ENCODE measurements at places on chromosomes 1 and 21. TPM values are rescaled to one million over a fixed set of nuclear protein-coding genes. Genes with fewer than 3 reads are reported as not detected.
A peak's percentile ranks its signal among the peaks of the same experiment; 100 is the strongest.

GRCh38 chr1:50704126-50704525 lies 255.9 kb downstream of the FAF1 start:
- peak; percentile 67 for DNase-seq

GRCh38 chr1:13224480-13225060 lies 1.4 kb downstream of the PRAMEF18 start:
- no peak for DNase-seq

DNA sequence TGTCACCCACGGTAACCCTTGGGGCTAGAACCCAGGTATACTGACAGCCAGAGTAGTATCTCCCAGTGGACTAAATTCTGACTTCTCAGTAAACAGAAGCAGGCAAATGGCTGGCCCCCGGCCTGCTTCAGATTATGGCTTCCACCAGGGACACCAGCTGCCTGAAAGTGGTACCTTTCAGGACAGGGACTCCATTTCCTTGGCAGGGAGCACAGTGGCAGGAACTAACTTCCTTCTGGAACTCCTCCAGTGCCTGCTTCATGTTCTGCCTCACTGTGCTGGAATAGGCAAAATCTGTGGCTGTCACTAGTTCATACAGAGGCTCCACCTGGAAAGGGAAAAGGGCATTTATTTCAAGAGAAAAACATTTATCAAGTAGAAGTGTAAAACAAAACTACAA lies 32.7 kb downstream of the C8B start:
- DNase-seq, result no peak

- DNase-seq, result no peak
These were observed 297.9 kb downstream of the GRIK1 start for GRCh38 chr21:29641635-29642550.

DNA sequence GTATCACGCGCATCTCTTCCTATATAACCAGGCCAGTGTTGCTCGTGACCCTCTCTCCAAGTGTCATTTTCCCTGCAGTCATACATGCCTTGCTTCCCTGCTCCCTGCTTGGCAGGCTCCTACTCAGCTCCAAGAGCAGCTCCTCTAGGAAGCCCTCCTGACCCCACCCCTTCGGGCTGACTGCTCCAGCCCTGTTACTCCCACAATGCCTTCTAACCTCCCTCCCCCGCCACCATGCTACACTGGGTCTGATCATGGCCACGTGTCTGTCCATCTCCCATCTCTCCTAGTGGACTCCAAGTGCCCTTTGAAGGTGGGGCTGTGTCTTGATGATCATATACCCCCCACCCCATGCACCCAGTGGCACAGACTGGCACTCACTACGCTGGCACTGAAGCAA lies 44.7 kb downstream of the MRPL37 start:
- DNase-seq, result no peak

- no peak for DNase-seq
These were observed 51.9 kb upstream of the GOLT1A start for GRCh38 chr1:204265665-204266064.

DNA sequence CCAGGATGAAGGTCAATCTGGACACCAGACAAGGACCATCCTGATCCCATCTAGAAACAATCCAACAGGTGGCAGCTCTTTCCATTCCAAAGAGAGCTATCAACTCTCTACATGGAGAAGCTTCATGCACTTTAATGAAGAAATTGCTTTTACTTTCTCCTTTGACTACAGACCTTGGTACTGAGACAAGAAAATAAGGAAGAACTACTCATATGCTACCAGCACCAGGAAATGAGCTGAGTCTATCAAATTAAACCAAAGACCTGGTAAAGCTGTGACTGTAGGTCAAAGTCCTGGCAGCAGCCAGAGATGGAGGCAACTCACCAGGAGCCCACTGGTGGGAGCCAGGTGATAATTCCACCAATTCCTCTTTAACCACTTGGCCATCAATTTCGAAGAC lies 64.3 kb upstream of the LRRC8B start:
- DNase-seq, result no peak

GRCh38 chr1:168005529-168005928 lies 68.7 kb upstream of the MPC2 start:
- DNase-seq, result no peak

GRCh38 chr1:172427191-172427590 lies 6.7 kb downstream of the C1orf105 start:
- DNase-seq, result no peak

DNA sequence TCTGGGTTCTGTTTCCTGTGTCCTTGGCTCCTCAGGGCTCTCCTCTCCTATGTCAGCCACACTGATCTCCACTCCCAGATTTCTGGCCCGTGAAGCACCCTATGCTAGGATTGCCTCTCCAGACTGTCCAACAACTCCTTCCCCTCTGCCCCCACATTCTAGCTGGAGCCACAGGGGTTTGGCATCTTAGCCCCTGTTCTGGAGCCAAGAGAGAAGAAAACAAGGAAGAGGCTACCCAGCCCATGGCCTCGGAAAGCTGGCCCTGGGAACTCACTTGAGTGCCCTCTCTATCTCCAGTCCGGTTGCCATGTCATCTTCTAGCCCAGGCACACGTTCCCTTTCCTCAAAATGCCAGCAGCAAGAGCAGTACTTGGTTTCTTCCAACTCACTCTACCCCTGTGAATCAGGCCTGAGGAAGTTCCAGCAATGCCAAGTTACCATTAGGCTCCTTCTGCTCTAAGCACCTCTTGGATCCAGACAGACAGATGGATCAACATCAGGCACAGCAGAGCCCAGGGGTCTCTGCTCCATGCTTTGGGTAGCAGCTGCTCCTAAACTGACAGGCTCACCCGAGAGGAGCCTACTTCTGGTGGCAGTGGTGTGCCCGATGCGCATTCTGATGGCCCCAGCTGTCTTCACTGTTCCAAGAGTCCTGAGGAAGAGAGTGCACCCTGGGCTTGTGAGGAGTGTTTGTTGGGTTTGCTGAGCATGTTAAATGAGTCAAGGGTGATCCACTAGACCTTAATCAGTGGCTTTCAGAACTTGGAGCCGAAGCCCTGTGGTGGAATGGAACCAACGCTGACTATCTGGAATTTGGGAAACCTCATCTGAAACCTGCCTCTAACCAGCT lies 11.6 kb upstream of the GPR61 start:
- DNase-seq, result no peak

DNA sequence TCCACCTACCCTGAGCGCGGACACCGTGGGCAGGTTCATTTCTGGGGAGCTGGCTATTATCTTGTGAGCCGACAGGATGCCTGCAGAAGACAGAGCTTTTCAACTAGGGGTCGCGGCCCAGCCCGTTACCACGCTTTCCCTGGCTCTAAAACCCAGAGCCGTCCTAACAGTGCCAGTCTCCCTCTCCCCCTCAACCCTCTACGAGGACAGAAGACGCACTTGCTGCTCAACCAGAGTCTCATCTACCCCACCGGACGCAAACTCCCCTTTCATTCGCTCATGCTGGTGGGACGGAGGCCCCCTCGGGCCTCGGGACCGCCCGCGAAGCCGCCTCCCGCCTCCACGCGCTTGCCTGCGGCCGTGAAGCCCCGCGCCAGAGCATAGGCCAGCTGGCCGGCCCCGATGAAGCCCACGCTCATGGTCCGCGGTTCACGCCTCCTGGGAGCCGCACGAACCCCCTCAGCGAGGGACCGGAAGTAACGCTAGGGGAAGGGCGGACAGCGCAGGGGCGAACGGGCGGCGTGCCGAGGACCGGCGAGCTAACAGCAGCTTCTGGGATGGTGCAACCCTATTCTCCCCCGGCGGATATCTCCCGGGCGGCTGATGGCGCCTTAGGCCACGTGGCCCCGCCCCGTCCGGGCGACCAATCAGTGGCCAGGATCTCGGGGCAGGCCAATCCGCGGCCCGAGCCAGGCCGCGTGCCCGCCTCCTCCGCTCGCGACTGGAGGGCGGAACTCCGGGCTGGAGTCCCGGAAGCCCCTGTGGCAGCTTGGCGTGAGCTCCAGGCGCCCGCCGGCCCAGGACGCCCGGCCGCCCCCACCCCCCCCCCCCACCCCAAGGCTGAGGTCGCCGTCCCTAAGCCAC lies at the start of gene PYCR2:
Gene PYCR2, minus strand, starts transcription at position 559 of the 864 bp plus-strand sequence. Its CDS starts 140 bp downstream, at position 419.
- peak; percentile 97 for DNase-seq

DNA sequence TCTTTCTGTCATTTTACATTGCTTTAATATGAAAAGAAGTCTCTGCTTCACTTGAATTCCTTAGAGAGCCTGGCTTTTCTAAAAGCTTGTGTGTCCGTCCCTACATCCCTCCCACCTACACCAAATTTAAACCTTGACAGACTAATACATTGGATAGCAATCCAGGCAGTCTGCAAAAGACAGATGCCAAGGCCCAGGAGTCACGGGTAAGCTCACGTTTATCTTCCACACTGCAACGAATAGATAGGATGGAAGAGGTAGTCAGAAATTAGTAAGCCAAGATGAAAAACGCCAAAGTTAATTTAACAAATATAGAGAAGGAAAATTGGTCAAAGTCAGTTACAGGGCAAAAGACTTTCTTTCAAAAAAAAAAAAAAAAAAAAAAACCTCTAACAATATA lies 338.1 kb downstream of the SMYD3 start:
- no peak for DNase-seq

- DNase-seq, result no peak
These were observed 143.0 kb downstream of the CNIH3 start for GRCh38 chr1:224759135-224759534.

GRCh38 chr21:25350056-25350455 lies 257.2 kb downstream of the MRPL39 start:
- DNase-seq, result no peak

DNA sequence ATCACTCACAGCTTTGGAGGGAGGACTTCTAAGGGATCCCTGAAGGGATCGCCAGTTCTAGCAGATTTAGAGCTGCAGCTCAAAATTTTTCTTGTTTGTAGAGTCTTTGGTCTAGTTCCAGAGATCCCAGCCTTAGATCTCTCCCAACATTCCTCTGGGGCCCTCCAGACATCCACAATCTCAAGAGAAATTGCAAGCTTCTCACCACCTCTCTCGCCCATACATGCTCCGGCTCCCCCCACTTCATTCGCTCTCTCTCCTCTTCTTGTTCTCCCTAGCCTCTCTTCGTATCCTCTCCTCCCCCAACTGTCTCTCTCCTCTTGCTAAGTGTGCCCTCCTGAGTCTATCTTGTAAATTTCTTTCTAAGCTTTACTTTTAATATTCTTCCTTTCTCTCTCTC lies 15.1 kb upstream of the TUT4 start:
- no peak for DNase-seq

DNA sequence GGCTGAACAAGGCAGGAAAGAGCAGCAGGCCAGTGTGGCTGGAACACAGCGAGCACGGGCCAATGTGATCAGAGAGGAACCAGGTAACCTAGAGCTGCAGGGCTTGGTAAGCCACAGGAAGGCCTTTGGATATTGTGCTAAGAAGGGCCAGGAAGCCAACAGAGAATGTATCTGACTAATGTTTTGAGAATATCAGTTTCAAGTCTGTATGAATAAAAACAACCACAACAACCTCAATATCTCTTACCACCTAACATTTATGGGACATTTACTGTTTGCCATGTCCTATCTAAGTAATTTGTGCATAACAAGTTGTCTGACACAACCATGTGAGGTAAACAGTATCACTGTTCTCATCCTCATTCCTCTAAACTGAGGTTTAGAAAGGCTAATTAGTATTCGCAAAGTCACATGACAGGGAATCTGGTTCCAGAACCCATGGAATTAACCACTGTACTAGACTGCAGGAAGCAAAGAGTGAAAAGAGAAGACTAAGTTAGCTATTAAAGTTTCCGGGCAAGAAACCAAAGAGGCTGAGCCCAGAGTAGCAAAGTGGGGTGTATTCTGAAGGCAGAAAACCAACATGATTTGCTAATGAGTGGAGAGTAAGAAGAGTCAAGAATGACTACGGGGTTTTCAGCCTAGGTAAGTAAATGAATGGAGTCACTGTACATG lies 38.9 kb downstream of the SPRTN start:
- peak; percentile 31 for DNase-seq

DNA sequence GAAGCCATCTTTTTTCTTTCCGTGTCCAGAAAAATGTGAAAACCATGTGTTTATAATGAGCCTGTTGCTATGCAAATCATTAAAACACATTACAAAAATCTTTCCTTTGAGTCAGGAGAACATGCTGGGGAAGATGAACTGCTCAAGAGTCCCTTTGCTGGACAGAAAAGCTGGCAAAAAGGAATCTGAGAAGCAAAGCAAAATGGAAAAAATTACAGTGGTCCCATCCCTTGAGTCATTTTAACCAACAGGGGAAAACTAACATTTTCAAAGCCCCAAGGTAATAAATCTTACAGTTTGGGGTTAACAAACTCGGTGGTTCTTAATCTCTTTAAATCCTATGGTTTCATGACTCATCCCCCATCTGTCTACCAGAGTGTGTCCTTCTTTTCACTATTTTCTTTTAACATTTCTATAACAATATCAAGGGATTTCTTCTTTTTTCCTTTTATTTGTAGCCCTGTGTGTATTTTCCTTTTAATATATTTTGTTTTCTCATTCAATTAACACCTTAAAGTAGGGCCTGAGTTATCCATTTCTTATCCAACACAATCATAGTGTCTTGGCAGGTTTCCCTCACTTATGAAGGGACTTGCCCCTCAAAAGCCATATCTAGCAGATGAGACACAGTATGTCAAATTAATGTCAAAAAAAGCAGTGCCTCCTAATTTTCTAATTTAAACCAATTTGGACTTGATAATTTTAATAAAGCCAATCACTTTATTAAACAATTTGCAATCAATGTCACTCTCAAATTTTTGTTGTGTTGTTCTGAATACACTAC lies 105.4 kb downstream of the PTPN14 start:
- DNase-seq, result peak; percentile 34

DNA sequence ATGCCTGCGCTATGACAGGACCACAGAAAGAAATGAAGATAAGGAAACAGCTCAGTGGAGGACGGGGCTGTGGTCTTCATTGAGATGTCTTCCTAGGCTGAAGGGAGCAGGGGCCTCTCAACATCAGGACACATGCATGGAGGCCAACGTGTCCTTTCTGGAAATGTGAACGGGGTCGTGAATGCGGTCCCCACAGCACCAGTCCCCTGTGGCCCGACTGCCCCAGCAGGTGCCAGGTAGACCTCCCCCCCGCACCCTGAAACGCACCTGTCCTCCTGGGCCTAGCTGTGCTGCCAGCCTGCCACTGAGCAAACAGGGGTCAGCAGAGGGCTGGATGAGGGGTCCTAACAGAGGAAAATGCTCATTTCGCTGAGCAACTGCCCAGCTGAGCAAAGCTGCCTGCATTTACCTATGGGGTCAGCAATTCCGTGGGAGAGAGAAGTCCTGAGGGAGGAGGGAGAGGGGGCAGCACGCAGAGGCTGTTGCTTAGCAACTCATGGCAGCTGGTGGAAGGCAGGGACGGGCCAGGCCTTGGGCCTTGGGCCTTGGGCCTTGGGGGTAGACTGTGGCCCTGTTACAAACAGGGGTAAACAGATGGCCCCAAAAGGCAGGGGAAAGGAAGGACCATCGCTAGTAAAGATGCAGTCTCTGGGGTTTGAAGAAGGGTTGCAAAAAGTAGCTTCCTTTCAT lies 77.4 kb downstream of the NPHP4 start:
- no peak for DNase-seq

The CR1L gene
- 0.14 TPM for total RNA-seq

The KRTAP13-2 gene
- not detected for total RNA-seq

The CNST gene
- 27.5 TPM for total RNA-seq

The CSF3R gene
- not detected for total RNA-seq

The GSTM1 gene
- total RNA-seq, result 8.5 TPM

The ANXA9 gene
- total RNA-seq, result not detected

The FMO5 gene
- 3.6 TPM for total RNA-seq

The KIAA1614 gene
- 6.1 TPM for total RNA-seq
